ENCODE measurements at places on chromosomes 1 and 21.

- DNase-seq, result no peak
Observed at GRCh38 chr1:228445490-228445842, 28.8 kb upstream of the TRIM17 start.

- DNase-seq, result no peak
Observed at GRCh38 chr1:75135573-75136194, 1.5 kb downstream of the LHX8 start.

GRCh38 chr1:111611986-111612385 is 7.6 kb upstream of the RAP1A start:
- no peak for DNase-seq

- no peak for DNase-seq
Observed at GRCh38 chr1:17558954-17559614, 19.6 kb downstream of the ARHGEF10L start.

GRCh38 chr1:152919071-152919470 is 10.7 kb downstream of the IVL start:
- no peak for DNase-seq
